Gastrocnemius medialis (tissue), 4 donors: ENCODE measurements at places on chromosomes 4 and X. TPM values are rescaled to one million over a fixed set of nuclear protein-coding genes. Genes with fewer than 3 reads are reported as not detected.

- no peak for DNase-seq
Observed at GRCh38 chrX:134797390-134797700, 139.1 kb upstream of the PLAC1 start.

DNA sequence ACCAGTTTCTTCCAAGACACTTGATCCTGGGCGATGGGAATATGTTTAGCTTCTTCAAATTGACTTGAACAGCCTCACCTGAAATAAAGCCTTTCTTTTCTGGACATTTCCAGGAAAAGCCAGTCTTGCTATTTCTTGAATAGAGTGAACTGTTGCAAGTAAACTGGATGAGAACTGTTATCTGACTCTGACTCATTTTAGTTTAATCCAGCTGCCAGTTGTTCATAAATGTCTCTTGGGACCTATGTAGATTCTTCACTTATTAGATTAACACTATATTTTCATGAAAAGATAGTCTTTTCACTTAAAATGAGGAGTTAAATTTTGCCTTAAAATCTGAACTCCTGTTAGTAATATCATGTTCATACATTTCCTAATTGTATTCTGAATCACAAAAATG is 615.4 kb upstream of the GALNT7 start:
- DNase-seq, result no peak

Gene PITX2
- 30.5 TPM for total RNA-seq

Gene IDS
- total RNA-seq, result 34.3 TPM

DNA sequence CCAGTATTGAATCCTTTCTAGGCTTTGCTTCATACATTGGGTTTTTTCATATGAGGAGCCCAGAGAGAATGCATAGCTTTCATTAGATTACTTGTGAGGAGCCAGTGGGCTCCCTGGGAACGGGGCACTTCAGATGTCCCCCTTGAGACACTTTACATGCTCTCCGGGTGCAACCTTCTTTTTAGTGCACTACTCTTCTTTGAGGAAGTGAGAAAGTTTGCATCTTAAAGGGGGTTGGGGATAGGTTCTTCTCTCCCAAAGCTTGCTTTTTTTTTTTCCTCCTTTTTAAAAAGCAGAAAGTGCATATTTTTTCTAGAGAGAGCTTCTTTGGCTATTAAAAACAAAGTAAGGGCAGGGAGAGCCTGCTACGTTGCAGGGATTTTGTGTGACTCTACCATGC is 4.3 kb downstream of the HADH start:
- no peak for DNase-seq

DNA sequence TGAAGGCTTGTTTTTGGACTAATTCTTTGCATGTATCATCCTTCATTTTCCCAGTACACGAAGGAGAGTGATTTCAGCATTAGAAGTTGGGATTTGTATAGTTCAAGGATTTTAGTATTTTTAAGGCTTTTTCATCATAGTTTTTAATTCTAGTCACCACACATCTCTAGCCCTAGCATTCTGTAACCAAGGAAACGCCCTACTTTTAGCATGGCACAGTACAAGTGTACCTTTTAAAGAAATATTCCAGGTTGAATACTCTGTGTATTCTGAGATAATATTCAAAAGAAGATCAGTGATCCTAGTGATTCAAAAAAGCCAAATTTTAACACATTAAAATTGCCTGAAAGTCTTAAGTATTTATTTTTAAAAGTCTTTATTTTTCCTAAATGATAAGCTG is 150.5 kb downstream of the RAP1GDS1 start:
- no peak for DNase-seq

Gene LNX1
- total RNA-seq, result 12.3 TPM

Gene N4BP2
- 3.1 TPM for total RNA-seq

Gene FAM156B
- 7.8 TPM for total RNA-seq

GRCh38 chr4:80492761-80493160 is 157.2 kb downstream of the CFAP299 start:
- DNase-seq, result peak; percentile 13

Gene ADRA2C
- total RNA-seq, result 4.2 TPM

Gene DDIT4L
- 41.8 TPM for total RNA-seq

DNA sequence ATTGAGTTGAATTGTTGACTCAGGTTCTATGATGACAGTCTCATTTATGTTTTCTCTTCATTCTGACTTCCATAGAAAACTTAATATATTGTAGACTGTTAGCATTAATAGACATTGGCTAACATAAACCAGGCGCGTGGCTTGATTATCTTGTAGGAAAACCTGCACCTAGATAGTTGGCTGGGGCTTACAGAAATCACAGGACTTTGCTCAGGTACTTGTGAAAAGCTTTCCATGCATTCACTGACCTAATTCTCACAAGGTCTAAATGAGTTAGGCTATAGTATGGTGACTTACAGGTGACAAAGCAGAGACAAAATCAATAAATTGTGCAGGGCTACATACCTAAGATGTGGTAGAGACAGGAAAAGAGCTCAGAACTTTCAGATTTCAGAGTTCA is 212.8 kb downstream of the GPAT3 start:
- DNase-seq, result no peak
